ENCODE measurements at places on chromosomes 6 and 20.

GRCh38 chr6:108748055-108748454 lies 100.2 kb upstream of the ARMC2 start:
- no peak for DNase-seq

DNA sequence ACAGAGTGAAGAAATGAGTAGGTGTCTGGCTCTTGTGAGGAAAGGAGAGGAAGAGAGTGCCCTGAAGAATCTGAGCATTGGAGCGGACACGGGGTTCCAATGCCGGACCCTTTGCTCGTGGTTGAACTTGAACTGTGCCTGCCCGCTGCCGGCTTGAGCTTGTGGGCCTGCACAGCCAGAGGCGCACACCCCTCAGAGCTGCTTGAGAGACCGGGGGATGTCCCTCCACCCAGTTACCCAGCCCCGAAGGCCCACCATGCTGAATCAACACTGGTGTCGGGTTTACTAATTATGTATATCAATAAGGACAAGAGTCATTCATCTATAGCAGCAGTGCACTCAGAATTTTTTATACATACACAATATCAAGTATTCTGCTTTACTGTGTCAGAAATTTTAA lies 218.3 kb upstream of the CST7 start:
- DNase-seq: no peak

- DNase-seq: peak; percentile 59
These were observed 12.2 kb downstream of the MYLK4 start for GRCh38 chr6:2738373-2738979.

- DNase-seq: no peak
These were observed 167.1 kb downstream of the PTPRT start for GRCh38 chr20:43022568-43022967.

DNA sequence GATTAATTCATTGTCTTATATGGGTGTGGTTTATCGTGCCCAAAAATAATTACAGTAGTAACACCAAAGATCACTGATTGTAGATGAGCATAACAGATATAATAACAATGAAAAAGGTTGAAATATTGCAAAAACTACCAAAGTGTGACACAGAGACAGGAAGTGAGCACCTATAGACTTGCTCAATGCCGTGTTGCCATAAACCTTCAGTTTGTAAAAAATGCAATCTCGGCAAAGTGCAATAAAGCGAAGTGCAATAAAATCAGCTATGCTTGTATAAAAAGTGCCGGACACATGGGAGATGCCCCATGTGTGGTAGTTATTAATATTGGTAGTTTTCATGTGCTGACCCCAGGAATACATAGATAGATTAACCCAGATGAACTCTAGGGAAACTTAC lies 192.6 kb downstream of the NRN1 start:
- no peak for DNase-seq

DNA sequence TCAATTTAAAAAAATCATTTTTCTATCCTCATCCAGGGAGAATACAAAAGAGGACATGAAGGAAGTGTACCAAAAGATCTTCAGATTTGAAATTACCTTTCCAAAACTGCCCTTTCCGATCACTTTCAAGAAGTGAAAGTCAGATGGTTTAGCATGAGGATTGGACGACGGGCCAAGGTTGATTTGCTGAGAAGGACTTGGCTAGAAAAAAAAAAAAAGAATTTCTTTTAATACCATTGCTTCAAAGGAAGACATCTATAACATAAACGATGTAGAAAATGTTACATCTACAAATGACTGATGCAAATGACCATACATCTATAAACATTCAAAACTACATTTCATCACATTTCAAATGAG lies 120.9 kb upstream of the SLC2A12 start:
- no peak for DNase-seq

DNA sequence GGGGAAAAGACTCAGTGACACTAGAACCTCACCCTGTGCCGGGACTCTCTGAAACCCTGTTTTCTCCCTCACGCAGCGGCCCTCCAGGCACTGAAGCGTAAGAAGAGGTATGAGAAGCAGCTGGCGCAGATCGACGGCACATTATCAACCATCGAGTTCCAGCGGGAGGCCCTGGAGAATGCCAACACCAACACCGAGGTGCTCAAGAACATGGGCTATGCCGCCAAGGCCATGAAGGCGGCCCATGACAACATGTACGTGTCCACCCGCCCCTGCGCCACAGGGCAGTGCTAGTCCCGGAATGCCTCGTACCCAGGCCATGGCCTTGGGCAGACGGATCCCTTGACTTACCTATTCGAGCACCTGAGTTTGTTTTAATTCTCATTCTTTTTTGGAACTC lies 37.2 kb downstream of the CHMP4B start:
- no peak for DNase-seq

GRCh38 chr6:42103753-42104094 lies 38.7 kb downstream of the C6orf132 start:
- DNase-seq: no peak

- DNase-seq: no peak
These were observed 279.7 kb downstream of the KIF16B start for GRCh38 chr20:16293590-16293989.

GRCh38 chr20:62759981-62760431 lies 36.3 kb upstream of the MRGBP start:
- no peak for DNase-seq

- no peak for DNase-seq
These were observed 1.2 kb downstream of the FOXA2 start for GRCh38 chr20:22582964-22583772.

- DNase-seq: no peak
These were observed 41.6 kb downstream of the MRAP2 start for GRCh38 chr6:84074988-84075781.

DNA sequence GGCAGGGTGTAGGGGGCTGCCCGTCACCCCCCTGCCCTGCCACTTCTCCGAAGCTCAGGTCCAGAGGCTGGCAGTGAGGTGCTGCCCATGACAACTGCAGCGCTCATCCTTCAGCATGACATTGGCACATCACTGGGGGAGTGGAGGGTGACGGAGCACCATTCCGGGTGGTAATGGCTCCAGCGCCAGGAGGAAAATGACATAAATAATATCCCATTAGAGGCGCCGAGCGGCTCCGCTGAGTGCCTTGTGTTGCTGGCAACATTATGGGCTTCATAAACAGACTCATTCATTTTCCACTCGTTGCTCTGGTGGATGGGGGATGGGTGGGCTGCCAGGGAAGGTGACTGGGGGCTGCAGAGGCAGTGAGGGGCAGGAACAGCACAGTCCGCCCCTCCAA lies 56.9 kb upstream of the CTNNBL1 start:
- no peak for DNase-seq

DNA sequence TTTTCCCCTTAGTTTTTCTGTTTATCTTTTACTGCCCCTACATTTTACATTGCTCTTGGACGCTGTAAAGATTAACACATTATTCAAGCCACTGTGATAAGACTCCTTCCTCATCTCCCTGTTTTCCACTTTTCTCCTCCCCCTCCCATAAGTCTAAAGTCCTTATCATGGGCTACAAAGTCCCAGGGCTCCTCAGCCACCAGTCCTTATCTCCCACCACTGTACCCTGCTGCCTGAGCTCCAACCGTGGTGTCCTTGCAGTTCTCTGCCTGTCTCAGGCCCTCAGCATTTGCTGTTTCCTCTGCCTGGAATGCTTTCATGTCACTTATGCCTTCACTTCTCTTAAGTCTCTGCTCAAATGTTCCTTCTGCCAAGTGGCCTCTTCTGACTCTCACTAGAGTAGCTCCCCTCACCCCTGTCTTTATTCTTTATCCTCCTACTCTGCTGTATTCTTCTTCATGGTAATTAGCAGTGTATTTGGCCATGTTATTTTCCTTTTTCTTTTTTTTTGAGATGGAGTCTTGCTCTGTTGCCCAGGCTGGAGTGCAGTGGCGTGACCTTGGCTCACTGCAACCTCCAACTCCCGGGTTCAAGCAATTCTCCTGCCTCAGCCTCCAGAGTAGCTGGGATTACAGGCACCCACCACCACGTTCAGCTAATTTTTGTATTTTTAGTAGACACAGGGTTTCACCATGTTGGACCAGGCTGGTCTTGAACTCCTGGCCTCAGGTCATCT lies 10.8 kb upstream of the LATS1 start:
- DNase-seq: no peak

GRCh38 chr6:20211037-20211940 lies 980 bp downstream of the MBOAT1 start:
- DNase-seq: no peak

DNA sequence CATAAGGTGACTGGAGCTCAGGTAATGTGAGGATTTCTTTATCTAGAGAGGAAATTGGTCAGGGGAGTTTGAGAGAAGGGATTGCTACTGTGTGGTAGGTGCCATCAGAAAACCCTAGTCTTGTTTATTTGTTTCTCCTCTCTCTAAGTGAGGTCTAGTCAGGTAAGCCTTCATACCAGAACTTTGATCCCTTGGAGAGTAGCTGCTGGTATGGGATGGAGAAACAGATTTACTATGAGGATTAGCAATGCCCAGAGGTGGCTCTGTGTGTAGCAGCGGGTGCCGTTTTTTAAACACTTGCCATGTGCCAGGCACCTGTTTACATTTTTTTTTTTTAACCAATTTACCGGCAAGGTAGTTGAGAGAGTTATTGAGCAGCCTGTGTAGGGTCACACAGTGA lies 19.5 kb downstream of the CMTR1 start:
- no peak for DNase-seq

- DNase-seq: no peak
These were observed 87.9 kb downstream of the UNC5CL start for GRCh38 chr6:40950986-40951698.

GRCh38 chr6:112594886-112595594 lies 247.9 kb downstream of the RFPL4B start:
- no peak for DNase-seq

DNA sequence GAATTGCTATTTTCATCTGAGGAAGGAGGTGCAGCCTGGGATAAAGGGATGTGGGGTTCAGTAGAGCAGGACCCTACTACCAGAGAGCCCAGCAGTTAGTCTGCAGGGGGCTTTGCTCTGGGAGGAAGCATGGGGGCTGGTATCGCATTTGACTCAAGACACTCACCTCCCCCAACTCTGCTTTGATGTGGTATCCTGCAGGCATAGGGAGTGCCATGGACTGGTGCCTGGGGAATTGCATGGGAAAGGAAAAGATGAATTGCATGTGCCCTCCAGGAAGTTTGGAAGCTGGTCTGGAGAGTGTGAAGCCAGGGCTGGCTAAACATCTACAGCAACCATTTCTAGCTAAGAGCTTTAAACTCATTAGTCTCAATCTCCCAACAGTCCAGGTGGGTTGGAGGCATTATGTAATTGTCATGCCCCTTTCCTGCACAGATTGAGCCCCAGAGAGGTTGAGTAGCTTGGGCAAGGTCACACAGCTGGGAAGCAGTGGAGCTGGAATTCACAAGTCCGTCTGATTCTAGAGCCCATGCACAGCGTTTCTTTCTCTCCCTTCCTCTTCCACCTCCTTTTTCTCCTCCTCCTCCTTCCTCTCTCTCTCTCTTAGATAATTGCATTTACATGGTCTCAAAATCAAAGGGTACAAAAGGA lies 26.2 kb upstream of the PNPLA1 start:
- no peak for DNase-seq

GRCh38 chr20:36703530-36703929 lies 42.4 kb downstream of the NDRG3 start:
- no peak for DNase-seq

GRCh38 chr6:47495954-47496545 lies 18.5 kb downstream of the CD2AP start:
- no peak for DNase-seq

- no peak for DNase-seq
These were observed 39.7 kb downstream of the TRAM2 start for GRCh38 chr6:52537001-52537753.

DNA sequence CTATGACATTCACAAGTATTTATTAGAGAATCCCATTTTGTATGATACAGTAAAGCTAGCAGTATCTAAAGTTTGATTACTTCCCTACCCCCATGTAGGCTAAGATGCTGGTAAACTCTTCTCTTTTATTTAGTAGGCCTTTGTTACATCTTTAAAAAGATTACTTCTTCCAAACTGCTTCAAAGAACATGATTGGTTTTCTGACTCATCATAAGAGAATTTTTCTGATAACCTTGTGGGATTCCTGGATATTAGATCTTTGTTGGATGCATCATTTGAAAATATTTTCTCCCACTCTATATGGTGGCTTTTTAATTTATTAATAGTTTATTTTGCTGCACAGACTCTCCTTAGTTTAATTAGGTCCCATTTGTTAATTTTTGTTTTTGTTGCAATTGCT lies 898.3 kb upstream of the ADGRB3 start:
- DNase-seq: no peak

- no peak for DNase-seq
These were observed 2.5 kb downstream of the PRL start for GRCh38 chr6:22294301-22294700.

DNA sequence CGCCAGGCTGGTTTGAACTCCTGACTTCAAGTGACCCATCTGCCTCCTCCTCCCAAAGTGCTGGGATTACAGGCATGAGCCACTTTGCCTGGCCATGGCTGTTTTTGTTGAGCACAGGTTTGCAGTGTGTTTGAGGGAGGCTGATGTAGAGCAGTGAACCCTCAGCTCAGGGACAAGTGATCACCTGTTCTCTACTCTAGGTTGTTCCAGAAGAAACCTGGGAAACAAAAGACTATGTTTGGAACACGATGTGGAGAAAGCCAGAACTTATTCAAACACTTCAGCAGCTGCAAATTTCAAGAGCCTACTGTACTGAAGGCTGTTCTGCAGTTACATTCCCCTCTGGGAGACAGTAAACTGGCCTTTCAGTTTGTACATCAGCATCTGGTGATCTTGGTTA lies 4.7 kb downstream of the TULP1 start:
- no peak for DNase-seq
